ENCODE measurements at places on chromosomes 5 and 9. TPM values are rescaled to one million over a fixed set of nuclear protein-coding genes. Genes with fewer than 3 reads are reported as not detected.

GRCh38 chr9:109010746-109011145 lies 2.6 kb downstream of the CTNNAL1 start:
- peak overlapping the region; percentile 81 for H3K4me3 ChIP-seq
- DNase-seq: no peak
- no peaks in the 10 kb centered on the region for H3K27me3 ChIP-seq
- no peaks in the 10 kb centered on the region for H3K36me3 ChIP-seq
- H3K4me1 ChIP-seq: peaks cover 48% of the 10 kb centered on the region

- H3K36me3 ChIP-seq: no peaks in the 10 kb centered on the region
- DNase-seq: no peak
- no peaks in the 10 kb centered on the region for H3K27me3 ChIP-seq
- H3K27ac ChIP-seq: no peak overlapping the region
- H3K4me1 ChIP-seq: no peaks in the 10 kb centered on the region
- H3K4me3 ChIP-seq: no peak overlapping the region
Measured at GRCh38 chr5:94027145-94027544, 285.7 kb upstream of the POU5F2 start.

GRCh38 chr5:124176692-124177091 lies 569.7 kb downstream of the ZNF608 start:
- no peak for DNase-seq
- peaks cover 9% of the 10 kb centered on the region for H3K4me1 ChIP-seq
- H3K27ac ChIP-seq: no peak overlapping the region

DNA sequence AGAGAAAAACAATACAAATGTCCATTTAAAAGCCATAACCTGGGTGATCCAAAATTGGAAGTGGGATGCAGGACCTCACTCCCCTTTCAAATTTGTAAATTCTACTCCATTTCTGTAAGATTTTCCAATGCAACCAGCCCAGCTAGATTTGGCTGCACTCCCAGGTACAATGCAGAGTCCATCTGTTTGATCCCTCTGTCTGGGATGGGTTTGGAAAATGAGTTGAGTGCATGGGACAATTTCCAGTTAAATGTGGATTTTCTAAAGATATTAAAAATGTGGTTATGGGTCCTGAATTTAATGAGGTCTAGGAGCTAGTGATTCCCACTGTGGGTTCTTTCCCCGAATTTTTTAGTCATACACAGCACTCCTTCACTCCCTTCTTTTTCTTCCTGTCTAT lies 104.0 kb upstream of the ATP10B start:
- no peak for DNase-seq
- no peak overlapping the region for H3K4me3 ChIP-seq
- H3K27ac ChIP-seq: no peak overlapping the region
- no peaks in the 10 kb centered on the region for H3K27me3 ChIP-seq

CACNA1B gene
- total RNA-seq: 0.33 TPM

Data from esophagus muscularis mucosa (tissue), 4 donors.